GM19239 (cell line): ENCODE measurements at places on chromosomes 3 and 15.

- no peak for DNase-seq
Observed at GRCh38 chr15:36109943-36110658, 469.3 kb upstream of the CDIN1 start.

GRCh38 chr15:57393061-57393460, 16.8 kb downstream of the CGNL1 start:
- no peak for DNase-seq

DNA sequence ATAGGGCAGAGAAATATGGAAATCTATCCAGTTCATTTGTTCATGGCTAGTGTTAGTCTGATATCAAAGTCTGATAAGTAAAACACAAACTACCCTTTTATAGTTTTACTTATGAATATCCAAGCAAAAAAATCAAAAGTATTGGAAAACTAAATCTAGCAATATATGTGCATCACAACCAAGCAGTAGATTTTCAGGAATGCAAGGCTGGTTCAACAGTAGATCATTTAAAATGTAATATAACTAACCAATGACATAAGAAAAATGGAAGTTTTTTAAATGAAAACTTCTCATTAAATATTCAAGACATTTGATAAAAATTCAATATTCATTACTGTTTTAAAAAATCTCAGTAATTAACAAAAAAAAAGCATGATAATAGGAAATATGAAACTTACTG, 12.8 kb upstream of the AQP9 start:
- no peak for DNase-seq

DNA sequence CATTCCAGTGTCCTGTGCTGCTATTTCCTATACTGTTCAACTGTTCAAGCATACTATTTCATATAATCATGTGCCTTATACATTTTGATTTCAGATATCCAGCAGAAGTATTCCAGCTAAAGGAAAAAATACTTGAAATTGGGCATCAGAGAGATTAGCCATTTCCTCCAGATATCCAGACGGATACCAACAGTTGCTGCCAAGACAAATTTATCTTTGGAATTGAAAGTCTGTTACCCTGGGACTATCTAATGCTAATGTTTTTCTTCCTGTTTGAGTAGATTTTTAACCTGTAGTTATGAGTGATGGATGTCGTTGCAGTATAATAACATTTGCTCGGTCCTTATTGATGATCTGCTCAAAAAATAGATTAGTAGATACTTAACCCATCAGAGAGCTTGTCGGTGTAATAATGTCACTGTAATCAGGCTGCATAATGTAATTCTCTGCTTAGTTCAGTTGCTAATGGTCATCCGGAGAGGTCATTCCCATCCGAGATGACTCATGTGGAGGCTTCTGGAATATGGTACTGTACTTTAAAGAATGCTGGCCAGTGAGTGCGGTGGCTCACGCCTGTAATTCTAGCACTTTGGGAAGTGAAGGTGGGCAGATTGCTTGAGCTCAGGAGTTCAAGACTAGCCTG, 51.5 kb downstream of the TIMP4 start:
- DNase-seq = no peak

DNA sequence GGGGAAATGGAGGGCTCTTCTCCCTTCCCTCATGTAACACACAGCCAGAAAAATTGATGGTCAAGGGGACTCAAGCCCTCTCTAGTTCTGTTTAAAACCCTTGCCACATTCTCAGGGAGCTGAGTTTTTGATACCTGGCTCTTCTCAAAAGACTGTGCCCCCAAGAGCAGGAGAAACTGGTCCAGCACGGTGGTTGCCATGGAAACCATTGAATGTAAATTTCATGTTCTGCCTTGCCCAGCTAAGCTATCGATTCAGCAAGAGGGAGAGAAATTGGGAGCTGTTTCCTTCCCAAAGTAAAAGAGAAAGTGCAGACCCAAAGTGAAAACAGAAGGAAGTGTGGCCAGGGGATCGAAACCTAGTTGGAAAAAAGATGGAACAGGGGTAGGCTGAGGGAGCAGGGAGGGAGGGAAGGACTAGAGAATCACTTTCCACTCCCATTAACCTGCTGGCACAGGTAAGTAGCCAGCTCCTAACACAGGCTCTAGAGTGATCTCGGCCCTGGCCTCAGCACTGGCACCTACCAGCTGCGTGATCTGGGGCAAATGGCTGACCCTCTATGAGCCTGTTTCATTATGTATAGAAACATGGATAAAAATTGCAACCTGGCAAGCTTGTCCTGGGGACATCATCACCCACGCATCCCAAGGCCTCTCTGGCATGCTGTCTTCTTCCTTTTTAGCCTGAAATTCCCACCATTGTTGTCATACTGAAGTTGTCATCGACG, 140.9 kb downstream of the TPRA1 start:
- no peak for DNase-seq

- DNase-seq = no peak
Observed at GRCh38 chr3:151687076-151687475, 46.7 kb upstream of the AADACL2 start.

- DNase-seq = no peak
Observed at GRCh38 chr3:79172241-79172640, 595.6 kb downstream of the ROBO1 start.

- DNase-seq = no peak
Observed at GRCh38 chr15:71250936-71251583, 135.8 kb downstream of the THSD4 start.

DNA sequence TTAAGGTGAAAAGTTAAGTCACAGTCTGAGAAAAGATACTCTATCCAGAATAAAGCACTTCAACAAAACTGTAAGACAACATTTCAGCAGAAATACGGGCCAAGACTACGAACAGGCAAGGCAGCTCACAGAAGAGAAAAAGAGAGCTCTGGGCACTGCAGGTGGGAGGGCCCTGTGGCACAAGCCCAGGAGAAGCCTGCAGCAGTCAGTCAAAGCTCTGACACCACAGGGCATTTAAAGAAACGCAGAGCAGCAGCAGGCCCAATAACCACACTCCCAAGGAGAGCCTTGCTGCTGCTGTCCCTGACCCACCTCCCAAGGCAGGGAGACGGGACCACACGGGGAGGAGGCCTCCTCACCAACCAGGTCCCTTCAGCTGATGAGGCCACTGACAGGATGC, 19.2 kb downstream of the CHSY1 start:
- DNase-seq = no peak

DNA sequence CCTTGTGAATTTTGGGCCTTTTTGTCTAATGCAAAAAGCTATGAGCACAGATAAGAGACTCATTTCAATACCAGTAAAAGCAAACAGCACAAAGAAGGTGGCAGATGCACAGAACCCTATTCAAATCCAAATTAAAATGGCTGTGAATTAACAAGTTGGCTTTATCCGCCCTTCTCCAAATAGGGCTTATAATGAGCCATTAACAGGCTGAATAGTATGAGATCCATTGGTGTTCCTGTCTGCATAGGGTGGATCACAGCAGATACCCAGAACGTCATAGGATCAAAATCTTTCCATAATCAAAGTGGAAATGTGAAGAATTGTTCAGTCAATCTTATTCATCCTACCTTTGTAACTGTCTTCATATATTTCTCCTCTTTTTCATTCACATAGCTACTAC, 282.4 kb upstream of the UMPS start:
- no peak for DNase-seq

DNA sequence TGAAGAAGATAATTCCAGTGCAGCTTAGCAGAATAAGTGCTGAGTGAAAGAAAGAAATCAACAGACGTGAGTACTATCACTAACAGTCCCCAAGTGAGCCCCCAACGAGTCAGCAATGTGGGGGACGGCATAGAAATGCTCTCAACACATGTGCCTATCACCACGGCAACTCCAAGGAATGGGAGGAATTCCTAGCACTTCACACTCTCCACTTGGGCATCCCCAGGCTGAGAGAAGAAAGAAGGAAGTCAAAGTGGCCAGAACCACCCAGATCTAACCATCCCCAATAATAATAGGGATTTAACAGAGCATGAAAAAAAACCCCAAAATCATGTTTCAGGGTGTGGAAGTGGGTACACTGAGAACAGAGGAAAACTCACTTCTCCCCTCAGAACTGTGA, 29.3 kb upstream of the CPNE4 start:
- DNase-seq = no peak

GRCh38 chr3:37227870-37228549, 53.6 kb upstream of the LRRFIP2 start:
- no peak for DNase-seq

- DNase-seq = no peak
Observed at GRCh38 chr3:98695796-98696195, 67.3 kb upstream of the ST3GAL6 start.

DNA sequence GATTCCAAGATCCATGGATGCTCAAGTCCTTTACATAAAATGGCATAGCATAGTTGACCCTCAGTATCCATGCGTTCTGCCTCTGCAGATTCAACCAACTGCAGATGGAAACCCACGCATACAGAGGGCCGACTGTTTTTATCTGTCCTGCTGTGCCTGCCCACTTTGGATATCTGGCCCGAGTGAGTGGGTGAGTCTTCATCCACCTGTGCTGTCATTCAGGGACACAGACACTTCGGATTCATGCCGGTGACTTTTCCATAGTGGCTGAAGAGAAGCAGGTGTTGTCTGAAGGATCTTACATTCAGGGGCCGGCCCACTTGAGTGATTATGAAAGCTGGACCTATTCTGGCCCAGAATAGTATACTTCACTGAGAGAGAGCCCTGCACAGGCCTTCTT, 85.1 kb downstream of the RYR3 start:
- DNase-seq = no peak

DNA sequence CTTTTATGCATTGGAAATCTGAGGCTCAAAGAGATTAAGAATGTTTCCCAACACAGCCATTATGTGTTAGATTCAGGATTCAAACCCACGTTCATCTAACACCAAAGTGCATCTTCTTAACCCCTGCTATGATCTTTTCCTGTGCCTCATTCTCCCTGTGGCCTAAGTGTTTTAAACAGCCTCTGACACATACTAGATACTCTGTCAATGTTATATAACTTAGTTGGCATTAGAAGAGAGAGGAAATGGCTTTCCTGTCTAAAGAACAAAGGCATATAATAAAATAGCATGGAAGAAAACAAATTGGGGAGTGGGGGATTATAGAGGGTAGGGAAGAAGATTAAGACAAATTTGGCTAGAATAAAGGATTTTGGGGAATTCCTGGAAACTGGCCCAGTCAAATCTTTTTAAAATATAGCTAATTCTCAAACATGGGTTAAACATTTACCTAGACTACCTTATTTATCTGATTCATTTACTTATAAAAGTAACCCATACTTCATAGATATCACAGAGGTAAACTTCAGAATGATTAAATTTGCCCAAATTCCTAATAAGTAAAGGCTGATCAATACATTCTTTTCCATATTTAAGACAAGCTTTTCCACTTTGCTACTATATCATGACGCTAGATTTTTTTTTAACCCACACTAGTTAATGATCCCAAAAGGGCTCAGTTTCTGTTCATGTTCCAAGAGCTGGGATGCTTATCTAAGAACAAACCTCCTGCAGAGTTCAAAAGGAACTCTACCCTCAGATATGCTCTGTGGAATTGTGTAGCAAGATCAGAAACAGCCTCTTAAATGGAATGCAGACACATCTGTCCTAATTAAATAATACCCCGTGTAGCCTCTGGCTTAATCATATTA, 122.9 kb upstream of the PTPRG start:
- no peak for DNase-seq

DNA sequence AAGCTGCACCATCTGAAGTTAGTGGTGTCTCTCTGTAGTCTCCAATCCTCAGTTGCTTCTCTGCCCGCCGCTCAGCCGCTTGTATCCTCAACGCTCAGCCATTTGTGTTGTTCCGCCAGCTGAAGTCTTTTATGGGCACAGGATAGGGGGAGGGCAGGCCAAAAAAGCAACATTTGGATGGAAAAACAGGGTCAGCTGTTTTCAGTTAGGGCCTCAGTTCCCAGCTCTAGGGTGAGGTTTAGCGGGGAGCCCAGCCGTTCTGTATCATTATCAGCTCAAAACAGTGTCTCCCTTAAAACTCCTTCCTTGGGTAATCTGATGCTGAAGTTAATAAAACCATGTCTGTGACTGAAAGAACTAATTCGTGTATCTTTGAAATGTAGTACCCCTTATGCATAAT, 329.5 kb upstream of the AZI2 start:
- no peak for DNase-seq

DNA sequence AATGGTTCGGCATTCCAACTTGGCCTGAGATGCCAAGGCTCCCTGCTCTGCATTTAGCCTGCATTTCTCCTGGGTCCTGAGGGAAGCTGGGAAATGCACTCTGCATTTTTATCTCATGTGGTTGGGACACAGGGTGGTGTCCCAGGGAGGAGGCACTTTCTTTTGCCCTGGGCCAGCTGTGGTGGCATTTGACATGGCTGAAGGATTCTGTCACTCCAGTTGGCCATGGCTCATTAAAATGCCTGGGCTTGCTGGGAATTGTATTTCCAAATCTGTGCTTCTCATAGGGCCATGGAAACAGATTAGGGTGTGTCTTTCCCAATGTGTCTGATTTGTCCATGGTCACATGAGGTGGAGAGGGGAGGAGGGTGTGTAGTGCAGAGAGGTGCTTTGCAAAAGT, 128.3 kb upstream of the RGMA start:
- DNase-seq = no peak

DNA sequence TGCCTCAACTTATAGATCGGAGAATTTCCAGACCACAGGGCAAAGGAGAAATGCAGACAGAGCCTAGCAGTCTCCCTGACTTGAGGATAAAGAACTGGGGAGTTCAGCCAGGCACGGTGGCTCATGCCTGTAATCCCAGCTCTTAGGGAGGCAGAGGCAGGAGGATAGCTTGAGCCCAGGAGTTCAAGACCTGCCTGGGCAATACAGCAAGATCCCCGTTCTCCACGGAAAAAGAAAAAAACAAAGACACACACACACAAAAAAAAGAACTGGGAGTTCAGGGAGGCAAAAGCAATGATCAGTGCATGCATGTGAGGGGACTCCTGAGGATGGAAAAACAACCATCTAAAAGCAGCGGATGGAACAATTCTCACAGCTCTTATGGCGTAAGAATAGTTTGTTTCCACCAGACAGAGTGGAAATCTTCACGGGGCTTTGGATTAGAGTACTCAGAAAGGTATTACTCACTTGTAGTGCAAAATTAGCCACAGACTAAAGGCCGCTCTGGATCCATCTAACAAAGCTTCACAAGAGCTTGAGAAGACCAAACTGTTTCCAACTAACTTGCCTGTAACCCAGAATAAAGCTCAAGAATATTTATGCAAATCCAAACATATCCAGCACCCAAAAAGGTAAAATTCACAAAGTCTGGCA, 16.3 kb downstream of the SEC11A start:
- no peak for DNase-seq

DNA sequence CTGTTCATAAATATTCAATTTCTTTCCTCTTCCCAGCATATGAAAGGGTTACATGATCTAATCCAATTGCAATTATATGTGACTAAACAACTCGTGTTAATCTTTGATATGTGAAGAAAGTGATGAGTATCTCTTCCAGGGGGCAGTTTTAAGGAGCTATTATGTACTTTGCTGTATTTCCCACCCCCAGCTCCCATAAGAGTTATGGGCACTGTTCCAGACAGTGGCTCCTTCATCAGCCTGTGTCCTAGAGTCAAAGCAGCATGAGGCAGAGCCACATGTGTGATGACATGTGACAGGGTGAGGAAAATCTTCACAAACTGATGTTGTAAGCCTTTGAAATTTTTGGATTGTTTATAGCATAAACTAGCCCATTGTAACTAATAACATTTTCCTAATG, 315.4 kb downstream of the DIPK2A start:
- no peak for DNase-seq
